ENCODE measurements at places on chromosomes 12 and 14.

GRCh38 chr12:49357103-49357678 is 10.1 kb upstream of the SPATS2 start:
- DNase-seq, result no peak

GRCh38 chr14:62436261-62436660 is 609.0 kb downstream of the KCNH5 start:
- DNase-seq, result no peak

DNA sequence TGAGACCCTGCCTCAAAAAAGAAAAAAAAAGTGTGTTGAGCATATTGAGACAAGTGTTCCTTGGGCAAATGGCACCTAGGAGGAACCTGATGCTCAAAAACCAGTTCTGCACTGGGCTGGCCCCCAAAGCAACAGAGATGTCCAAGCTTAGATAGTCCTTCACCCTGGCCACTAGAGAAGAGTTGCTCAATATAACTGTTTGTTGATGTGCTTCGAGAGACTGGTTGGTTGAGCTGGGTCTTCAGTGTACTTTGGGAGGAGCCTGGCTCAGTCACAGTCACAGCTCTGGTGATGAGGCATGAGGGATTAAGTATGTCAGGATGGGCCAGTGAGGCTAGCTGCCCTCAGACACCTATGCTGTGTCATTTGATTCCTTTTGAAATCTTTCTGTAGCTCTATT is 38.0 kb downstream of the SLC2A14 start:
- no peak for DNase-seq

DNA sequence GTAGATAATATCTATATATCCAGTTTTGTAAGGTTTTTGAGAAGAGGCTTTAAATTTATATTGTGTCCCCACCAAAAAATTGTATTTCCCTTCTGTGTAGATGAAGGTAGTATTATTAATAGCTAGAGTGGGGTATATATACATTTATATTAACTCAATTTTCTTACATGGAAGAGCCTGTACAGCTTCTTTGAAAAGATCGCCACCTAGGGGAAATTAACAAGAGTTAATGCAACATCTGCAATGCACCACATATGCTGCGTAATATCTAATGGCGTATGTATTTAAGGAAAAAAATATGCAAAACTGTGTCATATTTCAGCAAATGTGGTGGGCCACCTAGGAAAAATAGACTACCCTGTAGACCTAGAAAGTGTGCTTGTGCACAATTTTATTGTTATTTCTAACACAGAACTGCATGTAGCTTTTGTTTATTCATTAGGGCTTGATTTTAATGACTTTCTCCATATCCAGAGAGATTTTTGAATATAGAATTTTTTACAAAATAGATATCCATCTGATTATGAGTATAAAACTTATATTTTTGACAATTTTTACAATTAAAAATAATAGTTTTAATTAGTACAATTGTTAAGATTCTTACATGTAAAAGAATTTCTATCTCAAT is 14.0 kb downstream of the CCER1 start:
- DNase-seq, result peak; percentile 17

DNA sequence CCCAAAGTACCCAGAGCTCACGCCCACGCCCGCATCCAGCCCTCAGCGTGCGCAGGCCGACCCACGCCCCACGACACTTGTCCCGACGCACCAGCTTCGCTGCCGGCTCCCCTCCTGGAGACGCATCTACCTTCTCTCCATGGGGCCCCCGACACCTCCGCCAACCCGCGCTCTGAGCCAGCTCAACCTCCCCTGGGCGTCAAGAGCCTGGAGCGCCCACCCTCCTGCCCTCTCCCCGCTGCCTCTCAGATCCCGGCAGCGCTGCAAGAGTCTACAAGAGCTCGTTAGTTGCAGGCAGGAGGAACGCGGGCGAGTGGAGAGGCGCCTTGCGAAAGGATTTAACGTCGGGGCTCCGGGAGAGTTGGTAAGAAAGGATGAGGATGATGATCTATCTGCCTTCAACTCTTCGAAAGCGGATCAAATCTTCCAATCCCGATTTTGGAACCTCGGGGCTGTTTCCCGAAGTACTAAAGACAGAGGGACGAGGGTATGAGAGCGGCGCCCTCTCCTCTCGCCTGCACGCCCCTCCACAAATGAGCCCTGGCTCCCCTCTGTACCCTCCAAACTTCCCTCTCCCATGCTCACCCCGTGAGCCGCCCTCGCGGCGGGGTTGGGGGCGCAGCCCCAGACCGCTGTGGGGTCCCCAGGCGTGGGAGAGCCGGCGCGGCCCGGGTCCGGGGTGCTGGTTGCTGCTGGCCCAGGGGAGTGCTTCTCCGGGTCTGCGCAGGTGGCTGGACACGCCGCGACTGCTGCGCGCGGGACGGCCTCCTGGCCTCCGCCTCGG is 979 bp downstream of the LTBP2 start:
- no peak for DNase-seq

DNA sequence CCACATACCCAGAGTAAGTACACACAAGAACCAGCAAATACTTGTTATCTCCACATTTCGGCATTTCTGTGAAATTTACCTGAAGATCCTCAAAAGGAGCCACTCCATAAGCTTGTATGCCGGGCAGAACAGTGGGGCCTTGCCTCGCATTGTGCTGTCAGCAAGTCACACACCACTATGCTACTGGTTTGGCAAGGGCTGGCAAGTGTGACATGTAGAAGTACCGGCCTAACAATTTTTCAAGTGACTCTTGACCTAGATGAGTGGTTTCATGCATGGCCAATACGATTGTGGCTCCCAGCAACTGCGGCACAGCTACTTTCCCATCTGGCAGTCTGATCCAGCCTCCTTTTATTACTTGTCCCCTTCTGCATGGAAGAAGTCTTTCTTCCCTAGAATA is 69.8 kb downstream of the GAS2L3 start:
- peak; percentile 25 for DNase-seq

GRCh38 chr12:6114476-6114870 is 10.0 kb downstream of the VWF start:
- no peak for DNase-seq

DNA sequence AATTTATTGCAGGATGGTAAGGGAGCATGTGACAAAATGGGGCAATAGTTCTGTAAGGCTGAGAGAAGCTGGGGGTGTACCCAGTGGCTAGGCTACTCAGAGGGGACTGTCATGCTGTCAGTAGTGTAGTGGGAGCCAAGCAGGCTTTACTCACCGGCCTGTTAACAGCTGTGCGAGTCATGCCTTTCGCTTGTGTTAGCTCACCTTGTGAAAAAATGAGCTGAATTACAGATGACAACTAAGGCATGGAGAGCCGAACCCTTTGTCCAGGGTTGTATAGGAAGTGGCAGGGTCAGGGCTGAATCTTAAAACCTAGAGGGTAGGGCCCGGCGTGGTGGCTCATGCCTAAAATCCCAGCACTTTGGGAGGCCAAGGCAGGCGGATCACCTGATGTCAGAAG is 37.9 kb downstream of the SH2B3 start:
- no peak for DNase-seq

DNA sequence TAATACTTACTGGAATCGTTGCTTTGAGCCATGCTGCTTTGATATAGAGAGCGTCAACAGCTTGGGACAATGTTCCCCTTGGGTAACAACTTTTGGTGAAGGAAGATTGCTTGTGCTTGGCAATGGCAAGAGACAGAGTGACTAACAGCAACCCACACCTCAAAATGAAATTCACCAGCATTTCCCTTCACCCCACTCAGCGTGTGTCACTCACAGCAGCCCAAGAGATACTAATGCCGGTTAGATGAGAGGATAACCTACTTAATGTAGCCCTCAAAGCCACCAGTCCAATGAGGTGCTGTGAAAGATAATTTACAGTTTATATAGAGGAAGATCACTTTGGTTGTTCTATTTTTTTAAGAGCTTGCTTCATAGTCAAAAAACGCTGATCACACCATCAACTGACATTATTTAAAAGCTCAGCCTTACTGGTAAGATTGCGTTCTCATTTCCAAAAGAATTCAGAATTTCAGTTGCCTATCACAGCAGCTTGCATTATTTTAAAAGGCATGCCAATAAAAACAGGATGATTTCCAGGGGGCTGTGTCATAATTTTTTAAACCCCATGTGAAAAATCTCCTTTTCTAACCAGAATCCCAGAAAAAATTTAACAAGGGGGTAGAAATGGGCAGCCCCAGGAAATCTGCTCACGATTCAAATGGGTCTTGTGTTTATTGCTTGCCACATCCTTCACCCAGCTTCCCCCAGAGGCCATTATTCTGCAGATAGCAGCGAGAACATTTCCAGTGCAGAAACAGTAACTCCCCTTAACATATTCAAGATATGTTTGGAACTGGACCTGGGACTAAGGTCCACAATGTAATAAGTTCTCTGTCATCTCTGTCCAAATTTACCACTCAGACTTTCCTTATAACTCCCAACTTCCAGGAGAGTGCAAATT is at the start of gene IL26:
Gene IL26 (minus strand): TSS at position 235 of the 901 bp plus-strand sequence. CDS start 54 bp downstream, at position 181.
- no peak for DNase-seq

GRCh38 chr12:57519796-57520052 is 590 bp downstream of the DDIT3 start:
- DNase-seq, result no peak

DNA sequence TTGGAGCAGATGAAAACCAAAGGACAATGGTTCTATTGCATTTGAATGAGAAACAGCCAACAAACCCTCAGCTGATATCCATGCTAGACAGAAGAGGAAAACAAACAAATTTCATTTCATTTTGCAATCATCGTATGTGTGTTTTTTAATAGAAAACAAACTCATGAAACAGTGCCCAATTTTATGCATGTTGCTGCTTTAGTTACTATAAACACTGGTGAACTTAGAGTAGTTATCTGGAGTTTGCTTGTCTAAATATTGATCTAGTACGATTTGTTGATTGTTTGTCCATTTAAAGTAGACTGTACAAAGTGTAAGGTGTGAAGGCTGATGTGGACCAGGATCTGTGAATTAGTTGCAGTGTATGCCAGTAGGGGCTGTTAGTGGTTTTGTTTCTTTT is 166.6 kb downstream of the KITLG start:
- DNase-seq, result no peak

GRCh38 chr14:92994131-92994676 is 71.3 kb downstream of the CHGA start:
- DNase-seq, result no peak

DNA sequence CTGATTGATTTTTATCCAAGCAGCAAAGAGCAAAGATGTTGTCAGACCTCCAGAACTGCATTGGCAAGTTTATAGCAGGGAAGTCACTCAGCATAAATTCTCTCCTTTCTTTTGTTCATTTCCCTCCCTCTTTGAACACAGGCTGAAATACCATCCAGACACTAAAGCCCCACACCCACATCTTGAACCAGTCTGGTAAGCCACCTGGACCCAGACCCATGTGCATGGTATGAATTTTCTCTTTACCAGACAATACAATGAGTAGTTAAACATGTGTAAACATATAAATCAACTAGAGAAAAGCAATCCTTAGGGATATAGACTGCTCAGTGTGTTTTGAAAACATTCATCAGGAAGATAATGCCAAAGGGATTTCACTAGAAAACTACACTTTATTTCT is 488.3 kb upstream of the FLRT2 start:
- DNase-seq, result no peak

DNA sequence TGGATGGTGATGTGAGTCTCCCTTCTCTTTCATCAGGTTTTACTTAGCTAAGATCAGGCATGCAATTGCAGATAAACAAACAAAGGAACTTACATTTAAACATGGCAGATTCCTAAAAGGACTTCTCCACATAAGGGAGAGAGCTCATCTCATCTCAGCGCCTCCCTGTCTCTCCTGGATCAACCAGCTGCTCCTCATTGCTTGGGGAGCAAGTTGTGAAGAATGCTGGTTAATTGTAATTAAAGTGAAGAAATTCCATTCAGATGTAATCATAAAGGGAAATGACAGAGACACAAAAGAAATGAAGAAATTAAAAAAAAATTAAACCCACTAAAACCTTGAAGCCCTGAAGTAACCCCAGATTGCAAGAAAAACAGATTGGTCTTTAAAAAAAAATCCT is 104.4 kb upstream of the DIO2 start:
- no peak for DNase-seq

- DNase-seq, result no peak
These were observed 13.6 kb upstream of the SLC35F4 start for GRCh38 chr14:57879516-57879915.

DNA sequence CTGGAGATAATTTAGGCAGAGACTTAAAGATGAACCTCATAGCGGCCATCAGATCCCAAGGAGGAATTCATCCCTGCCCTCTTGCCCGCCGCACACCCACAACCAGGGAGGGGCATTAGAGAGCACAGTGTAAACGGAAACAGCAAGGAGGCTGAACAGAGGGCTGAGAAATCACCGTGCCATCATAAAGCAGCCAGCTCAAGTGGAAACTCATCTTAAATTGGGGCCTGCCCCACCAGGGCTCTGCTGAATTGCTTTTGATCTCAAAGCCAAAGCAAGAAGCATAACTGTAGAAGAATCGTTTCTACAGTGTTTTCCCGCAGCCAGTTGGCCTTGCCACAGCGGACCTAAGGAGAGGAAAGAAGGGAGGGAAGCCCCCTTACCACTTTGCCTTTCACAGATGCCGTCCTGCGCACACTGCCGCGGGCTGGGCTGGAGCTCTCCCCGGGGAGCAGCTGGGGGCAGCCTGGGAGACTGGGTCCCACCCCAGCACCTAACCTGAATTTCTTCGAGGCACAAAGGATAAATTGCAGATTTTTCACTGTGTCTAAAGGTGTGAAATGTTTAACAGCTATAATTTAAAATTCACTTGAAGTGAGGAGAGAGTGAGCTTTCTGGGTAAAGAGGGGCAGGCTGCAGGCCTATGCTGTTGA is 51.8 kb upstream of the MMP17 start:
- no peak for DNase-seq

DNA sequence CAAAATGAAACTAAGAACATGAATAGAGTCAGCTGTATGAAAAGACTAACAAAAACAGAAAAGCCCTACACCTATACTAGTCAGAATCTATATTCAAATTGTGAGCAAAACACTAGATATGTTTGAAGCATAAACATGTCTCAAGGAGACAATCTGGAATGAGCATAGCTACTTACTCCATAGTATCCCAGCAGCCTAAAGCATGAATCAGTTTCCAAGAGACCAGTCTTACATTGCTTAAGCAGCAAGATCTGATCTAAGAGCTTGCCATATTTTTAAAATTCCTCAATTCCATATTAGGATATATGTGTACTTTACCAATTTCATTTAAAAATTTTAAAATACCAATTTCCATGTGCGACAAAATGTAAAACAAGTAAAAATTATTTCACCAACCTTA is 7.7 kb downstream of the CAPS2 start:
- DNase-seq, result no peak

DNA sequence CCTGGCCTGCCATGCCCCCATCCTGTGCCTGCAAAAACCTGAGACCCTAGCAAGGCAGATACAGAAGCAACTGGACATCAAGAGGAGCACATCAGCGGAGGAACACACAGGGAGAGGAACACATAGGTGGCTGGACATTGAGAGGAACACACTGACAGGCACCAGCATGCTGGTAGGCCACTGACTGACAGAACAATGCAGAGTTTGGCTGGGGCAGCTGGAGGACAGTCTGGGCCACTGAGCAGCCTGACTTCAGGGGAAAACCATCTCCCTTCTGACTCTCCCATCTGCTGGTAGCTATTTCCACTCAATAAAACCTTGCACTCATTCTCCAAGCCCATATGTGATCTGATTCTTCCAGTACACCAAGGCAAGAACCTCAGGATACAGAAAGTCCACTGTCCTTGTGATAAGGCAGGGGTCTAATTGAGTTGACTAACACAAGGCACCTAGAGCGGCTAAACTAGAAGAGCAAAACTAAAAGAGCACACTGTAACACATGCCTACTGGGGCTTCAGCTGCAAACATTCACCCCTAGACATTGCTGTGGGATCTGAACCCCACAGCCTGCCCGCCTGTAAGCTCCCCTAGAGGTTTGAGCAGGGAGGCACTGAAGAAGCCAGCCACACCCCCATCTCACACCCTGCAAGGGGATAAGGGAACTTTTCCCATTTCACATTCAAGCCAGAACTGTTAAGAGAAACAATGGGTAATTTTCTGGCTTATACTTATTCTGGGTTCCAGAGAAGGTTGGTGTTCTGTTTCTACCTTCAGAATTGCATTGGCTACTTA is 22.1 kb downstream of the CLECL1 start:
- no peak for DNase-seq

All from SHP77 treated with DMSO at 0.1 percent for 48 hours (cell line).